ENCODE measurements at places on chromosomes 5 and 9. TPM values are rescaled to one million over a fixed set of nuclear protein-coding genes. Genes with fewer than 3 reads are reported as not detected.

KIF20A gene
- 8.4 TPM for total RNA-seq

DNA sequence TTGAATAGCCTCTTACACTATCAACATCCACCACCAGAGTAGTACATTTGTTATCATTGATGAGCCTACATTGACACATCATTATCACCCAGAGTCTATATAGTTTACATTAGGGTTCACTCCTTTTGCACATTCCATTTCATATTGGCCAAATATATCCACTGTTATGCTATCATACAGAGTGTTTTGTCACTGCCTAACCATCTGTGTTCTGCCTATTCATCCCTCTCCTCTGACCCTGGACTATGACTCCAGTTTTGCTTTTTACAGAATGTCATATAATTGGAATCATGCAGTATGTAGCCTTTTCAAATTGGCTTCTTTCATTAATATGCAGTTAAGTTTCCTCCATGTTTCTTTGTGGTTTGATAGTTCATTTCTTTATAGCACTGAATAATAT is 904.7 kb downstream of the TLE1 start:
- no peaks in the 10 kb centered on the region for H3K27me3 ChIP-seq
- H3K36me3 ChIP-seq, result no peaks in the 10 kb centered on the region
- no peak overlapping the region for H3K27ac ChIP-seq
- no peaks in the 10 kb centered on the region for H3K4me1 ChIP-seq
- no peak overlapping the region for H3K4me3 ChIP-seq

GRCh38 chr5:148659641-148660345 is 5.5 kb upstream of the HTR4 start:
- H3K27me3 ChIP-seq, result peaks cover 26% of the 10 kb centered on the region
- no peaks in the 10 kb centered on the region for H3K36me3 ChIP-seq
- H3K27ac ChIP-seq, result no peak overlapping the region
- H3K4me1 ChIP-seq, result no peaks in the 10 kb centered on the region
- no peak for DNase-seq

GRCh38 chr5:142630927-142631539 is 54.9 kb downstream of the FGF1 start:
- no peak overlapping the region for H3K27ac ChIP-seq
- no peaks in the 10 kb centered on the region for H3K4me1 ChIP-seq
- H3K27me3 ChIP-seq, result no peaks in the 10 kb centered on the region
- H3K4me3 ChIP-seq, result no peak overlapping the region
- H3K36me3 ChIP-seq, result no peaks in the 10 kb centered on the region
- DNase-seq, result no peak

DNA sequence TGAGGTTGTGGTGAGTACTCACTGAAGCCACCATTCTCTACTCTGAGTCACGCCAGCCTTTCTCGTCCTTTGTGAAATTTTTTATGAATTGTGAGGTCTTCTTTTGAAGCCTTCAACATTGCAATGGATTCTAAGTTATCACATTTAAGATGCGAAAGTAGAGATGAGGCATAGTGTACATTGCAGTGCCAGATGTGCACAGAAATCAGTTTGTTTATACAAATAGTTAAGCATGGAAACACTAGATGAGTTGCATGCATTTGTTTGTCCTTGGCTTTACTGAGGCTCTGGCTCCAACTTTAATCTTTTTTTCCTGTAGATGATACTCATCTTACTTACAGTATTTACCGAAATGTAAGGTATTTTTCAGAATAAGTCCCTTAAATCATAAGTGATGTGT is 453.7 kb upstream of the RIOK2 start:
- no peak overlapping the region for H3K27ac ChIP-seq
- no peaks in the 10 kb centered on the region for H3K4me1 ChIP-seq

- no peak for DNase-seq
- no peak overlapping the region for H3K27ac ChIP-seq
- no peak overlapping the region for H3K4me3 ChIP-seq
Measured at GRCh38 chr9:79809931-79810330, 238.2 kb downstream of the TLE4 start.

DNA sequence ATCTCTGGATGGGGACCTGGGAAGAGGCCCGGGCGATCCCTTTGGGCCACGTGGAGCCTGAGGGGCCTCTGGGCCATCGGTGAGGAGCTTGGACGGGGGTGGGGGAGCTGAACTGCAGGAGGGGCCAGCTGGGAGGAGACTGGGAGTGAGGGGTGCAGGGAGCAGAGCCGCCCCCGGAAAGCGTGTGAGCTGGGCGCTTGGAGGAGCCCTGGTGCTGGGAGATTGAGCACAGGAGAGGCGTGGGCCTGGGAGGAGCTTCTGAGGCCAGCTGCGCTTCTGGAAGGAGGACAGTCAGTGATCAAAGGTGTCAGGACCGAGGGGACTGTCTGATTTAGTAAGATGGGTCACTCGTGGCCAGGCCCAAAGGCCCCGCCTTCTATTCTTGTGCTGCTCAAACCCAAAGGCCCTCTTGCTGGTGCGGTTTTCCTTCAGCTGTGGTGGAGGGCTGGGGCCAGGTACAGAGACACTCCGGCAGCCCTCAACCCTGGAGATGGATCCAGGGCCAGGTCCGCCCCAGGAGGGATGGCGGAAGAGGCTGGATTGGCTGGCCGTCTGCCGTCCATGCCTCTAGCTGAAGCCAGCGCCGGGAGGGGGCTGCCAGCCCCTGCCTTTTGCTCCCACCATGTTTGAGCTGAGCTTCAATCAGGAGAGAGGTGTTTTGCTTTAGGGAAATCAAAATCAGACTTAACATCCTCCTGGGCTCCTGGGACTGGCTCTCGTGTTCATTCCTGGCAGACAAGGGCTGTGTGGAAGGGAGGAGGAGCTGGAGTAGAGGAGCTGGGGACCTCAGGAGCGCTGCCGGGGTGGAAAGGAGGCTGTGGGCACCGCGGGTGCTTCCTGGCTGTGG is 21.6 kb downstream of the NCS1 start:
- H3K4me3 ChIP-seq, result no peak overlapping the region
- H3K27ac ChIP-seq, result peak overlapping the region; percentile 67
- no peaks in the 10 kb centered on the region for H3K36me3 ChIP-seq
- no peaks in the 10 kb centered on the region for H3K4me1 ChIP-seq
- peak; percentile 68 for DNase-seq
- no peaks in the 10 kb centered on the region for H3K27me3 ChIP-seq

Measured in stomach (tissue), 19 donors.